ENCODE measurements at places on chromosomes 7 and 10.

GRCh38 chr10:10930979-10931743 is 86.5 kb upstream of the CELF2 start:
- DNase-seq: no peak

DNA sequence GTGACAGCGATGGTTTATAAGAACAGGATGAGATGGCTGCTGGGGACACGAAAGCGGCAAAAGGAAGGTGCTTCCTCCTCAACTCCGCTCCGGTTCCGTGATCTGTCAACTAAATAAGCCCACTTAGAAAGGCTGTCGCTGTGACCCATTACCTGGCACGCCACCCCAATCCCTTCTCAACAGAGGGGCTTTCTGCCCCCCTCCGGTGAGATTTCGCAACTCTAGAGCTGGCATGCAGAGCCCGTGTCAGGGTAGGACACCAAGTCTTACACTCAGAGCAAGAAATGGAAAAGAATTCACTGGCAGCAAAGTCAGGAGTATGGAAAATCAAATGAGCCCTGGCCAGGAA is 66.4 kb downstream of the FGFR2 start:
- DNase-seq: no peak

DNA sequence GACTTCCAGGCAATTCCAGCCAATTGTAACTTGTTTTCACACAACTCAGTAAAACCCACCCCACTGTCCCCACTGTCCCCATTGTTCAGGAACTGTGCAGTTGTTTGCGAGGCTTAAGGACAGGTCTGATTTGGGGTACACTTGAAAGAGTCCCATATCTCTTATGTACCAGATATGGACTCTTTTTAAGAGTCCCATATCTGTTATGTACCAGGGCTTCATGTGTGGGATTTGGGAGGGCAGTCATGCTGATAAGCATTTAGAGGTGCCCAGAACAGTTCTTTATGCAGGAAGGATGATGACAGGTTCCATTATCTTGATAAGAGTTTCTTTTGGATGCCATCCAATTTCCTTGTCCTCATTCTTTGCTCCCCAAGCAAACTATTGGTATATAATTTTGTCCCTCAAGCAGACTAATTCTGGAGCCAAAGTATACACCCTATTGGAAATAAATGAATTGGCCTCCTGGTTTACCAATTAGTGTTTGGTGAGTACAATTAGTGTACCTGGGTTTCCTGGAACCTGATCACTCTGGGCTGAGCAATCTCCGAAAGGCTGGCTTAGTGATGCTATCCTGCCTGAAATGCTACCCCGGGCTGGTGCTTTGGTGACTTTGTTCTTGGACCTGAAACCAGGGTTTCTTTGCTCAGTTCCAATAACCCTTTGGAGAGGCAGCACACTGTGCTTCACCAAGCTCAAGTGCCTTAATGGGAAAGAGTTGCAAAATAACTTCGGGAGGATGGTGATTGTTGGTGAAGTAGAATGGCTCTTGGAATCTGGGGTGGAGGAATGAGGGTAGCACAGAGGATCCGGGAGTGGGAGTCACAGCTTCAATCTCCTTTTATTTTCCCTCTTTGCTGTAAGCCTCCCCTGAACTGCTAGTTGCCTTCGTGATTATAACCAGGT is 6.2 kb upstream of the DMBT1 start:
- DNase-seq: no peak

- no peak for DNase-seq
These were observed 17.6 kb downstream of the C10orf62 start for GRCh38 chr10:97607095-97607636.

- peak; percentile 61 for DNase-seq
These were observed 97.7 kb downstream of the HTR5A start for GRCh38 chr7:155167706-155168365.

GRCh38 chr7:63067897-63068585 is 930.6 kb upstream of the ZNF722 start:
- peak; percentile 35 for DNase-seq

GRCh38 chr10:123772645-123773508 is 106.7 kb downstream of the GPR26 start:
- DNase-seq: peak; percentile 2
